ENCODE measurements at places on chromosomes 2 and 18.

DNA sequence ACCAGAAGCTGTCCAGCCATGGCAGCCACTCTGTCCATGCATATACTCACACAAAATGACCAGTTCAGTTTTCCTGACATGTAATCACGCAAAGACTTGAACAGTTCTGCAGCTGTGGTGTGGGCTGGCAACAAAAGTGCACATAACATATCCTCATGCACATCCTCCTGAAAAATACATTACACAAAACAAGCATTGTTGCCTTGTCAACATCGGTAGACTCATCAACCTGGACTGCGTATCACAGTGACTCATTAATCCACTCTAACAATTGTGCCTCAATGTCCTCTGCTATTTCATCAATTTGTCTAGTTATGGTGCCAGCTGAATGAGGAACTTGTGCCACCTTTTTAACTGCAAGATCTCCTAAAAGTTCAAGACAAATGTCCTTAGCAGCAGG is 19.5 kb downstream of the RBKS start:
- DNase-seq = no peak

DNA sequence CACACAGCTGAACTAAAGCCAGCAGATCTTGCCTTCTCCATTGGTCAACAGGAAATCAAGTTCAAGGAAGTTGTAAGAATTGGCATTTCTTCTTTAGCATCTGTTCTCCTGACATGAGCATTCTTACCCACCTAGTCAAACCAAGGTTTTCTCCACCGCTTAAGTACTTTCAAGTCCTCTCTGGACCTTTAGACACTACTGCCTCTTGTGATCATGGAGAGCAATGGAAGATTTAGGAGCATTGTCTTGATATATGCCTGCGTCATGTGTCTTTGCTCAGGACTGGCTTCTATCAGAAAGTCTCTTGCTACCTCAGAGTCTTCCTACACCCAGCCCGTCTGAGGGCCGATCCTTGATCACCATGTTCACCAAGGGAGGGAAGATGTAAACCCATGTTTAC is 262.2 kb downstream of the PHLPP1 start:
- no peak for DNase-seq

DNA sequence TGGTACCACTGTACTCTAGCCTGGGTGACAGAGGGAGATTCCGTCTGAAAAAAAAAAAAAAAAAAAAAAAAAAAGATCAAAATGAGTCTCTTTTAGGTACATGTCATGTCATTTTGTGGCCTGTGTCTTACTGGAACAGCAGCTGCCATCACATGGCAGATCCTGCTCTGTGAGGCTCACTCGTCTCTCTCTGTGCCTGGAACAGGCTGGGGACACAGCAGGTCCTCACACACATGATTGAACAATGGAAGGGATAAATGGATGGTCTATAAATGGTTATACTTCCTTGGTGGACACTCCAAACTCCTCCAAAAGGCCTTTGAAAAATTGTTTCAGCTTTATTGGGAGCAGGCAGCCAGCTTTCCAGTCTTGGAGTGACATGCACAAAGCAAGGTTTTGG is 236.2 kb upstream of the COPS8 start:
- DNase-seq = no peak

- no peak for DNase-seq
Measured at GRCh38 chr2:1656961-1657841, 87.1 kb downstream of the PXDN start.

DNA sequence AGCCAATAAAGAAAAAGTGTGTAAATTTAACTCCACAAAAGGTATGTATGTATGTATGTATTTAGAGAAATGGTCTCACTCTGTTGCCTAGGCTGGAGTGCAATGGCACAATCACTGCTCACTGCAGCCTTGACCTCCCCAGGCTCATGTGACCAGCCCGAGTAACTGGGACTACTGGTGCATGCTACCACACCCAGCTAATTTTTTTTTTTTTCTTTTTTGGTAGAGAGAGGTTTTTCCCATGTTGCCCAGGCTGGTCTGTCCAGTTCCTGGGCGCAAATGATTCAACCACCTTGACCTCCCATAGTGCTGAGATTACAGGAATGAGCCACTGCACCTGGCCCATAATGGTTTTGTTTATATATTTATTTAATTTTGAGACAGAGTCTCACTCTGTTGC is 67.1 kb downstream of the CERKL start:
- DNase-seq = no peak

GRCh38 chr2:234061624-234062257 is 11.2 kb downstream of the SPP2 start:
- DNase-seq = no peak

- no peak for DNase-seq
Measured at GRCh38 chr2:57878171-57878865, 168.3 kb upstream of the VRK2 start.

- no peak for DNase-seq
Measured at GRCh38 chr2:239790313-239790712, 234.8 kb downstream of the NDUFA10 start.

GRCh38 chr2:123976054-123976648 is 48.9 kb upstream of the CNTNAP5 start:
- no peak for DNase-seq

DNA sequence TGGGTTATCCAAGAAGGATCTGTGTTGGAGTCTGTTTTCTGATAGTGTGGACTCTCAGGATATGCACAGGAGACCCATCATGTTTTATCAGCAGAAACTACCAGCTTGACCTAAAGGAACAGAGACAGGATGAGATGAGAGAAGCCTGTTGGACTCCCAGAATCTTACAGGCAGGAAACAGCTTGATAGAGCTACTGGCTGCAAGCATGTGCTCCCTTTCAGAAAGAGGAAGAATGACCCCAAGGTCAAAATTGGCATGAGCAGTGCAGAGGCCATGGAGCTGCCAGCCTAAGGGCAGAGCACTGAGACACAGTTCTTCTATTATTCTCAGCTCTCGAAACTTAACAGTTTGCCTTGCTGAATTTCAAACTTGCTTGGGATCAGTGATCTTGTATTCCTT is 135.2 kb upstream of the NFATC1 start:
- no peak for DNase-seq

DNA sequence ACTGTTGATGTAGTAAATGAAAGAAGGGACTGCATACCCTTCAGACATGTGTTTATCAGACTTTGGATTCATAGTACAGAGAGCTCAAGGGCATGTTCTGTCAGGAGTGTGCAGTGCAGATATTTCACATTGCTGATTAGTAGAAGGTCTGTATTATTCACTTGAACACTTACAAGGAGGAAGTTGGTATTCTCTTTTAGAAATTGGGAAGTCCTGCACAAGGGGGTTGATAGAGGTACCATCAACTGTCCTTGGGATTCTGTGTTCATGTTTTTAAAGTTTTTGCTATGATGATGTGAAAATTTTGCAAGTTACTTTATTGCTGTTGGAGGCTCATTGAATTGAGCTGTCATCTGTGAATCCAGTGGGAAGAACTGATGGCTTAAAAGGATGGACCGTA is 6.7 kb downstream of the PSMD1 start:
- DNase-seq = no peak

DNA sequence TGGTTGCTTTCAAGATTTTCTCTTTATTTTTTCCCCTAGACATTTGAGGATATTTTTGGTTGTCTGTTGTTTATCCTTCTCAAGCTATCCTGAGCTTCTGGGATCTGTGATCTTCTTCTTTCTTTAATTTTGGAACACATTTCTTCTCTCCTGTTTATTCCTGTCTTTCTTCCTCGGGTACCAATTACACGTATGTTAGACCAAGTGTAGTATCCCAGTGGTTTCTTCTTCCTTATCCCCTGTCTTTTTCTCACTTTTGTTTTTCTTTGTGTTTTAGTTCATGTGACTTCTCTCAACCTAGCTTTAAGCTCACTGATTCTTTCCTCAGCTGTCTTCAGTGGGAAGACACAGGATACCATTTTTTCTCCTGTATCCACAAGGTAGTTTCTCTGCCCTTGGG is 120.0 kb downstream of the GALR1 start:
- DNase-seq = no peak

- DNase-seq = no peak
Measured at GRCh38 chr18:73976433-73976832, 171.2 kb downstream of the FBXO15 start.

- no peak for DNase-seq
Measured at GRCh38 chr2:159072795-159073194, 104.4 kb downstream of the TANC1 start.

- no peak for DNase-seq
Measured at GRCh38 chr2:204299766-204300165, 245.5 kb upstream of the PARD3B start.

DNA sequence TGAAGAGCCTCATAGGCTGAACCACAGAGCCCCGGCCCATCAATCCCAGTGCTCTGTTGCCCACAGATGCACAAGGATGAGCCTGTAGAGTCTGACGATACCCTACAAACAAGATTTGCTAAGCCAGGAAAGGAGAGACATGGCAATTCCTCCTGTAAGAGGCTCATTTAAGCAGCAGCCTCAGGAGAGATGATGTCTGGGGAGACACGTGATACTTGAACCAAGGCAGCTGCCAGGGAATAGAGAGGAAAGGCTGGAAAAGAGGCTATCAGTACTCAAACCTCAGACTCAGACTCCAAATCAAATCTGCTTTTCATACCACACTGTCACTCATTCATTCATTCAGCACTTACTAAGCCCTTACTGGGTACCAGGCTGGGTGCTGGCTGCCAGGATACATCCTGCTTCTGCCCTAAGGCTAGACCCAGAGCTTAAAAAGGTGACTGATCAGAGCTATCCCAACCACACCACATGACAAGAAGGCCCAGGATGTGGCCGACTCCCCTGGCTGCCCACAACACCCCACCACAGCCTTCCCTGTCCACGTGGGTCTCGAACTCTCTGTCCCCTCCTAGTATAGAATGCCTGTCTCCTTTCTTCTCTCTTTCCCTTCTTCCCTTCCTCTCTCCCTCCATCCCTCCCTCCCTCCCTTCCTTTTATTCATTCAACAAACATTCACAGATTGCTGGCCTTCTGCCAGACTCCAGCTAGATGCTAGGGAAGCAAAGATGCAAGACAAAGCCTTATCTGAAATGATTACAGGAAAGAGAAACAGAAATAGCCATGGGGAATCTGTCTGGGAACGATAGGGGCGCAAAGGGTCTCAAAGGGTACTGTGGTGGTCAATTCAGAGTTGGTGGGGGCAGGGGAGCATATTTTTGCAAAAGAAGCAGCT is 23.4 kb upstream of the KCNK3 start:
- no peak for DNase-seq

- DNase-seq = peak; percentile 75
Measured at GRCh38 chr2:106542746-106543359, 55.7 kb downstream of the CD8B2 start.

DNA sequence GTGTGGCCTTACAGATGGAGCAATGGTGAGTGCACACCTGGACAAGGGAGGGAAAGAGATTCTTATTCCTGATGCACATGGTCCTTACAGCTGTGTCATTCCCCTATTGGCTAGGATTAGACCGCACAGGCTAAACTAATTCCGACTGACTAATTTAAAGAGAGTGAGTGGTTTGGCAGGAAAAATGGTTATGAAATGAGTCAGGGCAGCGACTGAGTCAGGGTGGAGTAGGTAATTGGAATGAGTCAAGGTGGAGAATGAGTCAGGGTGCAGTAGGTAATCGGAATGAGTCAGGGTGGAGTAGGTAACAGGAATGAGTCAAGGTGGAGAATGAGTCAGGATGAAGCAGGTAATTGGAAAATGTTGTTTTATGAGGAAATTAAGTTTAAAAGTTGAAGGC is 1353.7 kb upstream of the LRRTM1 start:
- DNase-seq = no peak

DNA sequence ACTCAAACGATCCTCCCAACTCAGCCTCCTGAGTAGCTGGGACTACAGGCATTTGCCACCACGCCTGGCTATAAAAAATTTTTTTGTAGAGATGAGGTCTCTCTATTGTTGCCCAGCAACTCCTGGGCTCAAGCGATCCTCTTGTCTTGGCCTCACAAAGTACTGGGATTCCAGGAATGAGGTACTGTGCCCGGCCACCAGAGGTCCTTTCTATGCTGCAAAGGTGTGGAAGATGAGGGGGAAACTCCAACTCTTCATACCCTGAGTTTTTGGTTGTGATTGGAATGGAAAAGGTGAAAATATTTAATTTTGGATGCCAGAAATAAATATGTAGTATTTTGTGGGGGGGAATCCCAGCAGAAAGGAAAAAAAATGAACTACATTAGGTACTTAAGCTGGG is 36.0 kb downstream of the MRPL33 start:
- DNase-seq = no peak

DNA sequence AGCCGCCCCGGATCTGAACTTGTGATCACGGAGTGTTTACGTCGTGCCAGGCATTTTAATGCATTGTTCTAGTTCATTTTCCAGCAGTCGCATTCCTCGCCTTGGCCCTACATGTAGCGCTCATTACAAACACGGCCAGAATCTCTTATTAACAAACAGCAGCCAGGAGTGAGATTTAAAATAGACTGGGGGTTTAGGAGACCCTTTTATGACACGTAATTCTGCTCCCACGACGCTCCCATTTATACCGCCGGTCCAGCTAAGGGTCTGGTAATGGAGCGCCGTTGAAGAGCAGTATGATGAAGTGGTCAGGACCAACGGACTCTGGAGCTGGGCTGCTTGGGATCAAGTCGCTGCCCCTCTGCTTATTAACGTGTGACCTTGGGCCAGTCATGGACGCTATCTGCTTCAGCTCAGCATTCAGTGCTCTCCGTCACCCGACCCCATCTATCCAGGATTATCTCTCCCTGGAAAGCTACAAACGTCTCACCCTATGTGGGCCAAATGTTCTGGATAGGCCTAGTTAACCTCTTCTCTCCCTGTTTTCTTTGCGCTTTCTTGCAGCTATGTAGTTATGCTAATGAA is 745 bp downstream of the MSH2 start:
- DNase-seq = no peak

- DNase-seq = no peak
Measured at GRCh38 chr2:19351899-19352697, 6.3 kb downstream of the OSR1 start.

GRCh38 chr2:231287696-231288095 is 89.3 kb downstream of the ARMC9 start:
- no peak for DNase-seq

DNA sequence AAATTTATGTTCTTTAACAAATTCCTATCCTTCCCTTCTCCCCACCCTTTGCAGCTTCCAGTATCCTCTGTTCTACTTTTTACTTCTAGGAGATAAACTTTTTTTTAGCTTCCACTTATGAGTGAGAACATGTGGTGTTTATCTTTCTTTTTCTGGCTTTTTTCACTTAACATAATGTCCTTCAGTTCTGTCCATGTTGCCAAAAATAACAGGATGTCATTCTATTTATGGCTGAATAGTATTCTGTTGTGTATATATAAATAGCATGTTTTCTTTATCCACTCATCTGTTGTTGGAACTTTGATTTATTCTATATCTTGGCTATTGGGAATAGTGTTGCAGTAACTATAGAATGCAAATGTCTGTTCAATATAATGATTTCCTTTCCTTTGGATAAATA is 1191.2 kb downstream of the CNTNAP5 start:
- no peak for DNase-seq

- DNase-seq = peak; percentile 84
Measured at GRCh38 chr2:231677632-231678104, 30.7 kb upstream of the PTMA start.
